NT2/D1 (cell line): ENCODE measurements at places on chromosomes 1 and 21.

DNA sequence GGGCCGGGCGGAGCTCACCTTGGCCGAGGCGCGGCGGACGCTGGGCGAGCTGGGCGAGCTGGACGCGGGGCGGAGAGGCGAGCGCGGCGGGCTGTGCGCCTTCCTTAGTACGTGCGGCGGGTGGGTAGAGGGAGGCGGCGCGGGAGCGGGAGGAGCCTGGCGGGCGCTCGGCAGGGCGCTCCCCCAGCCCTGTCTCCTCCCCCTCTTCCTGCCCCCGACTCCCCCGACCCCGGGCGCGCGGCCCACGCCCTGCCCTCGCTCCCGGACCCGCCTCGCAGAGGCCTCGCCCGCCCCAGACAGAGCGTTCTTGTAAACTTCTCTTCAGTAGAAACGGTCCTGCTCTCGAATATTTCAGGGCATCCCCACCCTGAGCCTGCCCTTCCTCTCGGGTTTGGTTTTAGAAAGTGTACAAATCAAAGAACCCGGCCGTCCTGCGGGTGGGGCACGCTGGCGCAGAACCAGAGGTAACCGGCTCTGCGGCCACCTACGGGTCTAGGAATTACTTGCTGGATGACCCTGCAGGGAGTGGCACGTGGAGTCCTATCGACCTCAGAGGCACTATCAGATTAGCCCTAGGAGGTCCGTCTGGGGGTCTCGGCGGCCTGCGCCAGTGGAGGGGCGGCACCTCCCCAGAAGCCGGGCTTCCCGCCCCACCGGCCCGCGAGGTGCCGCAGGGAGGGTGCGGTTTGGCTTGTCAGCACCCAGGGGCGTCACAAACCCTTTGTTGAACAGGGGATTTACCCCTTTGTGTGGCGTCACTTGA, at the start of gene S100A10:
S100A10 (minus strand) TSS at position 126 of the 763 bp plus-strand sequence. CDS start 7,629 bp downstream, outside the sequence.
- DNase-seq = no peak

DNA sequence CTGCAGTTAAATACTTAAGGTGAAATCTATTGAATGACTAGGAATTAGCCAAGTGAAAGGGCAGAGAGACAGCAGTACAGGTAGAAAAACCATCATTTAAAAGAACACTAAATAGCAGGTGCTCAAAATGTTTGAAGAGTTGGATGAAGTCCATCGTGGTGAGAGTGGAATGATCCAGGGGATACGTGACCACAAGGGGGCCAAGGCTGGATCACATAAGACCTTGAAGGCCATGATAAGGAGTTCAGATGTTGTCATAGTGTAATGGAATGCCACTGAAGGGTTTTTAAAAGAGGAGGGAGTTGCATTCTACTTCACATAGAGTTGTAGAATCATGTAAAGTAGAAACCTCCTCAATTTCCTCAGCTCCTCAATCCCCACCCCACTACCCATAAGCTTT, 34.8 kb upstream of the HOOK1 start:
- peak; percentile 16 for DNase-seq

DNA sequence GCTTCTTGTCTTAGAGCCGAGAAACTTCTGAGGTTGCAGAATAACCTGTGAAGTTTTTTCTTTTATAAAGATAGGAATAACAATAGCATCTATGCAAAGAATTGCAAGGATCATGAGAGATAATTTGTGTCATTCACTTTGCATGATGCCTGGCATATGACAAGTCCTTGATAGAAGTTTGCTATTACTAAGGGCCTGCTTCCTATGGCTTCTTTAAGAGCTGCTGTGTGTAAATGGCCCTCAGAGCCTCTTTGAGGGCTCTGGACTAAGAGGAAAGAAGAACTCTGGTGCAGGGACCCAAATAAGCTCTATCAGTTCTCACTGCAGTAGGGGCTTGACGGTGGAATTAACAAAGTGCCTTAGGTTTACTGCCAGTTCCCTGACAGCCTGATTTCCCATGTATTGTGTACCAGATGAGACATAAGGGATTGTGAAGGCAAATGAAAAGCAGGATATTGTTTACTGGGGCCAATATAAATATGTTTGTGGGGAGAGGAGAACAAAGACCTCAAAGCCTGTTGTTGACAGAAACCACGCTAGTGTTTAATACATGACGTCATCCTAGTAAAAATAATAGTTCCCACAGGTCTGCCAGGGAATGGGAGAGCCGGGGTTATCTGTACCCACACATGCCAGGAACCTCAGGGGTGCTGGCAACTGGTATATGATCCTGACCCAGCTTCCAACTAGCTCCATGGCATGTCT, 131.2 kb upstream of the UBE2U start:
- DNase-seq = no peak

GRCh38 chr21:38056481-38056880, 140.2 kb upstream of the KCNJ6 start:
- no peak for DNase-seq

DNA sequence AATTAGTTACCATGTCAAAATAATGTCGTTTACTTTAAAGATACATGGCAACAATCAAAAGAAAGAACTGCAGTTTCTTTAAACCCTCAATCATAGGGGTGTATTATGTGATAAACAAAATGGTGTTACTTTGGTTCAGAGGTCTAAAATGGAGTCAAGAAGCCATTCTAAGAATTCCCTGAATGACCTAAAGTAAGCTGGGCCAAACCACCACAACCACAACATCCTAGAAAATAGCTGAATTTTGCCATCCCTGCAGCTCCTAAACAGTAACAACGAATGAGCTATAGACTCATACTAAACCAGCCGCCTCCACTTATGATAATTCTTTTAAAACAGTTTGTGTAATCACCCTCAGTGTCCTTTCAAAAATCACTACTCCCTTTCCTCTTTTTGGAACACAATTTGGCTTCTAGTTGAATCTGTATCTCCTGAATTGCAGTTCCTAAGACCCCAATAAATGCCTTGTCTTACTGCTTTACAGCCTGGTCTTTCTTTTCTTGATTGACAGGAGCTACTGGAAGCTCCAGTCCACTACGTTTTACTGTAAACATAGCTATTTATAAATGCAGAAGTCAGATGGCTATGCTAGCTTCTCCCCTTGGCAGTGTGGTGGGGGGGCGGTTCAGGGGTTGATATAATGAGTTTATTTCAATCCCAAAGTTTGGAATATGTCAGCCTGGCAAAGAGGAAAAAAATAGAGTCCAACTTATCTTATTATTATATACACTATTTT, 84.3 kb downstream of the PLPPR4 start:
- DNase-seq = no peak

GRCh38 chr1:89962024-89962741, 32.7 kb upstream of the ZNF326 start:
- DNase-seq = no peak

- DNase-seq = no peak
Observed at GRCh38 chr1:245969283-245969682, 537.8 kb downstream of the SMYD3 start.
